ENCODE measurements at places on chromosomes 2 and 18. TPM values are rescaled to one million over a fixed set of nuclear protein-coding genes. Genes with fewer than 3 reads are reported as not detected.

The LMAN2L gene
- total RNA-seq: 8.9 TPM

The RSAD2 gene
- 0.67 TPM for total RNA-seq

The C2orf72 gene
- not detected for total RNA-seq

The KYNU gene
- total RNA-seq: 43.8 TPM

The PCARE gene
- total RNA-seq: not detected

The ERMN gene
- 4.9 TPM for total RNA-seq

The DNAJC5G gene
- total RNA-seq: not detected

The SMARCAL1 gene
- 34.3 TPM for total RNA-seq

The CCDC85A gene
- not detected for total RNA-seq

The HOXD11 gene
- total RNA-seq: not detected

The HDHD2 gene
- 36.6 TPM for total RNA-seq

GRCh38 chr2:140154706-140155105 lies 1374.5 kb upstream of the NXPH2 start:
- no peaks in the 10 kb centered on the region for H3K36me3 ChIP-seq
- no peaks in the 10 kb centered on the region for H3K4me1 ChIP-seq
- no peak for DNase-seq
- H3K4me3 ChIP-seq: no peak overlapping the region

- H3K27ac ChIP-seq: peak overlapping the region; percentile 2
- no peaks in the 10 kb centered on the region for H3K27me3 ChIP-seq
- peaks cover 12% of the 10 kb centered on the region for H3K4me1 ChIP-seq
These were observed 76.2 kb downstream of the ATAD2B start for GRCh38 chr2:23850564-23851256.

DNA sequence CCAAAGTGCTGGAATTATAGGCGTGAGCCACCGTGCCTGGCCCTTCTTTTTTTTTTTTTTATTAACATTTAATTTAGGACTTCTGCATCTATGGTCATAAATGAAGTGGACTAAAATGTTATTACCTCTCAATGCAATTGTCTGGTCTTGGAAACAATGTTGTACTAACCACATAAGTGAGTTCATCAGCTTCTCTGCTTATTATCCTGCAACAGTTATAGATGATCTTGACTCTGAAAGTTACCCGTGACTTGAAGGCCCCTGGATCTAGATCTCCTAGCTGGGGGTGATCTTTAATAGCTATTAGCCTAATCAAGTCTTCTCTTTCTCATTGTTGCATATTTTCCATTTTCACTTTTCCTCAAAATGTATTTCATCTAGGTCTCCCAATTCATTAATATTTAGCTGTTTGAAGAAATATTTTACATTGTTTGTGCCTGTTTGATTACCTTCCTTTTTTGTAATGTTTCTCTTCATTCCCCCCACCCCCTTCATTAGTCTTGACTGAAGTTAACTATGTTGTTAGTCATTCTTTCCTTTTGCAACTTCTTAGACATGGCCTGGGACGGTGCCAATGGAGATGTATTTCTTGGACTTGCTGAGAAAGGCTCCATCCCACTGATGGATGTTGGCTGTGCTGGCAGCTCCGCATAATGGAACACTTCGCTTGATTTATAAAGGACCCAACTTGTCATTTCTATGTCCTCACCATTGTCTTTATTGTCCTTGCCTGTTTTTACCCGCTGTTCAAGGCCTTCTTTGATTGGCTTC lies 141.6 kb upstream of the RIOK3 start:
- H3K4me3 ChIP-seq: no peak overlapping the region
- no peak overlapping the region for H3K27ac ChIP-seq
- peaks cover 7% of the 10 kb centered on the region for H3K36me3 ChIP-seq
- DNase-seq: no peak

- no peak for DNase-seq
- no peak overlapping the region for H3K4me3 ChIP-seq
- no peak overlapping the region for H3K27ac ChIP-seq
These were observed 39.3 kb upstream of the ELAC1 start for GRCh38 chr18:50928551-50928950.

GRCh38 chr2:34031097-34031496 lies 432.0 kb upstream of the FAM98A start:
- H3K4me3 ChIP-seq: no peak overlapping the region
- no peaks in the 10 kb centered on the region for H3K4me1 ChIP-seq
- H3K27me3 ChIP-seq: no peaks in the 10 kb centered on the region
- H3K36me3 ChIP-seq: no peaks in the 10 kb centered on the region

GRCh38 chr18:70181015-70181414 lies 24.5 kb downstream of the RTTN start:
- no peak for DNase-seq
- H3K4me1 ChIP-seq: no peaks in the 10 kb centered on the region
- H3K4me3 ChIP-seq: no peak overlapping the region
- H3K36me3 ChIP-seq: peaks cover 55% of the 10 kb centered on the region
- no peaks in the 10 kb centered on the region for H3K27me3 ChIP-seq
- H3K27ac ChIP-seq: no peak overlapping the region

DNA sequence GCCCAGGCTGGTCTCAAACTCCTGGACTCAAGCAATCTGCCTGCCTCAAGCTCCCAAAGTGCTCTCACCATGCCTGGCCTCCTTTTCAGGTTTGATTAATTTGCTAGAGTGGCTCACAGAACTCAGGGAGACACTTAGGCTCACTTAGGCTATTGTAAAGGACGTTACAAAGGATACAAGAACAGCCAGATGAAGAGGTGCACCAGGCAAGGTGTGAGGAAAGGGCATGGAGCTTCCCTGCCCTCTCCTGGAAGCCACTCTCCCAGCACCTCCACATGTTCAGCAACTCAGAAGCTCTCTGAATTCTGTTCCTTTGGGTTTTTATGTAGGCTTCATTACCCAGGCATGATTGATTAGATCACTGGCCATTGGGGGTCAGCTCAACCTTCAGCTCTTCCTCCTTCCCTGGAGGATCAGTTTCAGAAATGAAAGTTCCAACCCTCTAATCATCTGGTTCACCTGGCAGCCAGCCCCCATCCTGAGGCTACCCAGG lies 78.7 kb upstream of the RGPD5 start:
- no peak overlapping the region for H3K27ac ChIP-seq
- no peak overlapping the region for H3K4me3 ChIP-seq
- DNase-seq: no peak
- peaks cover 2% of the 10 kb centered on the region for H3K27me3 ChIP-seq
- H3K36me3 ChIP-seq: no peaks in the 10 kb centered on the region

DNA sequence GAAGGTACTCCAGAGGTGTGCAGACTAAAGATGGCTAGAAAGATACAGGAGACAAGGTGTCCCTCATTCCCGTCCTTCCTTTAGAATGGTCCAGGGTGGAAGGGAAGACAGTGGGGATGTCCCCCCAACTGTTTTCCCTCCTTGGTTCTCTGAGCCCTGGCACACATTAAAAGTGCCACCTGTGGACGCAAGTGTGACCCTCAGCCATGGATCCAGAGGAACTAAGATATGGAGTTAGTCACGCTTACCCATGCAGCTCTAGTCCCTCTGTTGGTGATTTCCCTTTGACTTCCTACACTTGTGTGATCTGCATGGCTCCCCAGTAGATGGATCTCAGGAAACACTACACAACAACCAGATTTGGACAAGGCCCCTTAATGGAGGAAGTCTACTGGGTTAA lies 113.1 kb upstream of the SRD5A2 start:
- no peak overlapping the region for H3K4me3 ChIP-seq
- H3K36me3 ChIP-seq: peaks cover 13% of the 10 kb centered on the region
- no peaks in the 10 kb centered on the region for H3K27me3 ChIP-seq
- H3K27ac ChIP-seq: no peak overlapping the region
- DNase-seq: no peak
- H3K4me1 ChIP-seq: no peaks in the 10 kb centered on the region

DNA sequence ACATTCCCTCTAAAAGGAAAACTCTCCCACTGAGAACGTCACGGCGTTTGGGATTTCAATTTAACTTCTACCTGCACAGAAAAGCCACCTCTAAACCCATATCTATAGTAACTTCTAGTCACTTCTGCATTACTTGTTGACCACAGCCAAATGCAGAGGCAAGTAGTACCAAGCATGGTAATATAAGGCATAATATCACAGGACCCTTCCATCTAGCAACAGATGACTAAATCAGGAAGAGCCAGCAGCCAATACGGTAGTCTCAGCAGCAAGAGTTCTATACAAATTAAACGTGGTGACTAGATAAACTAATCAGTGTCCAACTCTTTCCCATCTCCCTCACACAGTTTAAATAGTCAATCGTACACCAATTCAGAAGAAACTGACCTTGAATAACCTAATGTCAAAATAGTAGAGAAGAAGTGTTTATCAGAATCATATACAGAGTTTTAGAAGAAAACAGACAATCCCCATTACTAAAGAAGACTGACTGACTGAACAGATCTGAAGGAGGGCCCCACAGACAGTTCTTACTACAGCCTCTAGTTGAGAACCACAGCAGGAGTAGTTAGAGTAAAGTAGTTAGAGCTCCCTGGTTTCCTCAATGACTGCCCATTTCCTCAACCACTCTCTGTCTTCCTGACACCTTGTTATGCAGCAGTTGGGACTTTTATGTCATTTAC lies 30.0 kb downstream of the MEMO1 start:
- peak overlapping the region; percentile 56 for H3K4me3 ChIP-seq
- no peak for DNase-seq
- peaks cover 34% of the 10 kb centered on the region for H3K4me1 ChIP-seq
- peak overlapping the region; percentile 87 for H3K27ac ChIP-seq
- H3K27me3 ChIP-seq: no peaks in the 10 kb centered on the region

DNA sequence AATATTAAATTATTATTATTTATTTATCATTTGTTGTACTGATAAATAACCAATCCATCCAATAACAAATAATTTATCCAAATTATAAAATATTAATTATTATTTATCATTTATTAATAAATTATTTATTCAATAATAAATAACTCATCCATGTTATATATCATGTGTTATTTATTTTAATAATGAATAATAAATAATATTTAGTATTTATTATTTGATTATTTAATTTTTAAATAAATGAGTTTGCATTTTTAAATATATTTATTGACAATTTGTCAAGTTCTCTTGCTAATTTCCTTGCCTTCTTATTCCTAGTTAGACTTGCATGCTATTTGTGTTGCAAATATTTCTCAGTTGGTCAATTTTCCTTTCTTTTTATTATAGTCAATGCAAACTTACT lies 995.4 kb downstream of the TSN start:
- no peaks in the 10 kb centered on the region for H3K27me3 ChIP-seq
- H3K4me3 ChIP-seq: no peak overlapping the region
- H3K36me3 ChIP-seq: no peaks in the 10 kb centered on the region
- H3K27ac ChIP-seq: no peak overlapping the region

- no peaks in the 10 kb centered on the region for H3K4me1 ChIP-seq
- DNase-seq: no peak
- H3K27me3 ChIP-seq: no peaks in the 10 kb centered on the region
- peaks cover 2% of the 10 kb centered on the region for H3K36me3 ChIP-seq
These were observed 185.7 kb downstream of the SMAD7 start for GRCh38 chr18:48765053-48765452.

- no peak overlapping the region for H3K27ac ChIP-seq
- H3K36me3 ChIP-seq: no peaks in the 10 kb centered on the region
- H3K4me3 ChIP-seq: no peak overlapping the region
- no peaks in the 10 kb centered on the region for H3K27me3 ChIP-seq
- no peaks in the 10 kb centered on the region for H3K4me1 ChIP-seq
These were observed 1135.1 kb upstream of the CHAC2 start for GRCh38 chr2:52632543-52632942.

DNA sequence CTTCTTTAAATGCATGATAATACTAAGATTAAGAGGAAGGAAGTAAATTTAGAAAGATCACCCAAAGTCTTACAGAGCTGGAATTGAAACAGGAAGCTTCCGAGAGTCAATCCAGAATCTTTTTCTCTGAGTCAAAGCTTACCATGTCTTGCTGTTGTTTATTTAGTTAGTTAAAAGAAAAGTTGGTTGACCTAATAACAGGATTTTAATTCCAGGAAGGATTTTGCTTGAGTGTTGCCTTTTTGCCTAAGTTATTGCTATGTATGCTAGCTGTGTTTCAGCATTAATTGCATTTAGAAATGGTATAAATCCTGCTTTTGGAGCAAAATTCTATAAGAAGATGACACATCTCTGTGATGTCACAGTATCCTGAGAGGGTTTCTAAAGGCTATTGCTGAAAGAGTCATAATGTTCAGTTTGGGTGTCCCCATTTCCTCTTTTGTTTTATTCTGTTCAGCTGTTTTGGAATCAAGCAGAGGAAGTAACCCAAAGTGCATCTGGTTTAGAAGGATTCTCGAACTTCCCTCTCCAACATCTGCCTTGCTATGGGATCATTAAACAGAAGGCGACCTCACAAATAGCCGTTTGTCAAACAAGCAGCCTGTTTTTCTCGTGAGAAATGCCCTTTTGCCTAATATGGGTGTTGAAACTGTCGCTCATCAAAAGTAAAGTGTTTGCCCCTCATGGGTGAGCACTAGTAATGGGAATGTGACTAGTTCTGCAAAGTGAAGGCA lies 271.5 kb upstream of the MMADHC start:
- H3K4me3 ChIP-seq: no peak overlapping the region
- DNase-seq: no peak
- H3K27ac ChIP-seq: no peak overlapping the region
- no peaks in the 10 kb centered on the region for H3K4me1 ChIP-seq
- no peaks in the 10 kb centered on the region for H3K27me3 ChIP-seq

DNA sequence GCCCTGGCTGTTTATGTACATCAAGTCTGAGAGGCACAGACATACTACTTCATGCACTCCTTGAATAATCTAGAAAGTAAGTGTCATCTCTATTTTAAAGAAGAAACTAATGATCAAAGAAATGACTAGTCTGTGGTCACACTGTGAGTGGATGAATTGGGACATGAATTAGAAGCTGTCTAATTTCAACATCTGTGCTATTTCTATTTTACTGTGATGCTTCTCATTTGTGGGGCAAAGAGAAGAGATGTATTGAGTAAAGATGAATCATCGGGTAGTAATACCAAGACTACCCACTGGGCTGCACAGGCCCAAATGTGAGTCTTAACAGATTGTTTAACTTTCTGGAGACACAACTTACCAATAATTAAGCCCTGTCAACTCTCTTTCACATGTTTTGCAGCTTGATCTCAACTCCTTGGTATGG lies 42.4 kb upstream of the MTIF2 start:
- no peak for DNase-seq
- no peaks in the 10 kb centered on the region for H3K27me3 ChIP-seq
- no peaks in the 10 kb centered on the region for H3K4me1 ChIP-seq

- DNase-seq: no peak
- H3K4me3 ChIP-seq: peak overlapping the region; percentile 97
- no peak overlapping the region for H3K27ac ChIP-seq
These were observed 2.1 kb downstream of the ATAD2B start for GRCh38 chr2:23924589-23925359.

- H3K4me3 ChIP-seq: no peak overlapping the region
- no peaks in the 10 kb centered on the region for H3K36me3 ChIP-seq
- peaks cover 3% of the 10 kb centered on the region for H3K27me3 ChIP-seq
- no peak overlapping the region for H3K27ac ChIP-seq
- H3K4me1 ChIP-seq: no peaks in the 10 kb centered on the region
These were observed 36.6 kb downstream of the SCTR start for GRCh38 chr2:119487434-119488244.
